Stimulated activated CD8-positive, alpha-beta memory T cell treated with anti-CD3 and anti-CD28 coated beads, Interleukin-4, amount 100 ng/mL, for 48 hours (primary cell): ENCODE measurements at places on chromosomes 2 and 18.

GRCh38 chr18:8011361-8011760, 444.2 kb downstream of the PTPRM start:
- DNase-seq, result no peak

GRCh38 chr2:199202964-199203363, 254.8 kb downstream of the SATB2 start:
- no peak for DNase-seq

- DNase-seq, result no peak
Measured at GRCh38 chr18:518081-518480, 17.6 kb upstream of the COLEC12 start.

DNA sequence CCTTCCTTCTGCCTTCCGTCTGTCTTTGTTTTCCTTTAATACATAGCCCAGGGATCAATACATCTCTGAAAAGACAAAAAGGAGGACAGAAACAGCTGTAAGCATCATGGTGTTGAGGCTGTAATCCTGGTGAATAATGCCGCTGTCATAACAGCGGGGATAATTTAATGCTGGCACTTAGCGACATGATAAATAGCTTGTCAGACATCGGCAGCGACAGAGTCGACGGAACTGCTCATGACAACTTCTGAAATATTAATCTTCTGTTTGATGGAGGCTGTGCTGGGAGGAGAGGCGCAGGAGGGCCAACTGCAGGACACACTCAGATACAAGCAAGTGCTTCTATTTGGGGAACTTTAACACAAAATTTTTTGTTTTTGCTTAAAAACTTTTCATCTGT, 602.2 kb downstream of the GALR1 start:
- DNase-seq, result no peak

DNA sequence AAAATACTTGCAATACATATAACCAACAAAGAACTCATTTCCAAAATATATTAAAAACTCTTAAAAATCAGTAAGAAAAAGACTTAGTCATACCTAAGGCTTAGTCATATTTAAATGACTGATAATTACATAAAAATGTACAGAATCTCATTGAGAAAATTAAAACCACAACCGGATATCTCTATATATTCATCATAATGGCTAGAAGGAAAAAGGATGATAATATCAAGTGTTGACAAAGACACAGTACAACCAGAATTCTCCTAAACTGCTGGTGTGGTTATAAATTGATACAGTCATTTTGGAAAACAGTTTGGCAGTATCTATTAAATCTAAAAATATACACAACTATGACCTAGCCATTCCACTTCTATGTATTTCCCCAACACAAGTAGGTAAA, 27.1 kb upstream of the IHH start:
- no peak for DNase-seq

- no peak for DNase-seq
Measured at GRCh38 chr2:46801731-46802664, 113.6 kb downstream of the MCFD2 start.

GRCh38 chr2:229301237-229301636, 30.1 kb upstream of the PID1 start:
- DNase-seq, result no peak

DNA sequence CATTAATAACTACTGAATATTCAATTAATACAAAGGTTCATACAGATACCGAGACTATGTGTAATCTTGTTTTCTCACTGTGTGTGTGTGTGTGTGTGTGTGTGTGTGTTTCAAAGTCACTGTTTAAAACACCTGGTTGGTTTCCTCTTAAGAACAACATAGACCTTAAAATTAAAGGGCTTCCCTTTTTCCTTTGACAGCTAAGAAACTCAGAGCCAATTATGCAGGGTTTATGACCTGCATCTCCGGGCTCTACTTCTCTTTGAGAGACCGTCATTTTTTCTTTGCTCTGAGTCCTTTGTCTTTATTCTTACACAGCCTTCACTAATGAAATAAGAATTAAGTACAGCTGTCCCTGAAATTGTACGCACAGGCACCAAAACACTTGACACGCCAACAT, 145.6 kb downstream of the HDAC4 start:
- no peak for DNase-seq

DNA sequence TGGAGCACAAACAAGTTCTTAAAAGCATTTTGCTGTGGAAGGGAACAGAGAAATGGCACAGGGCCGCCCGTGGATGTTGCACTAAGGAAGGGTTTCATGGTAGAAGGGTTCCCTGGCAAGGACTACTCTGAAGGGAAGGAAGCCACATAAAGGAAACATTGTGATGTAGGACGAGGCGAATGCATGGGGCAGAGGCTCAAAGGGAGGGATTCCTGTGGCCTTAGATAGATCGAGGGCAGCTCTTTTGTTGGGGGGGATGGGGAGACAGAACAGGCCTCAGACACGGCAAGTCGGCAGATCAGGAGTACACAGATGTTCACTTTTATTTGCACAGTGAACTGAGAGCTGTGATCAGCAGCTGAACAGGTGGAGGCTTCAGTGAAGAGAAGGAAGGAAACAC, 205.4 kb downstream of the SNTG2 start:
- DNase-seq, result no peak

DNA sequence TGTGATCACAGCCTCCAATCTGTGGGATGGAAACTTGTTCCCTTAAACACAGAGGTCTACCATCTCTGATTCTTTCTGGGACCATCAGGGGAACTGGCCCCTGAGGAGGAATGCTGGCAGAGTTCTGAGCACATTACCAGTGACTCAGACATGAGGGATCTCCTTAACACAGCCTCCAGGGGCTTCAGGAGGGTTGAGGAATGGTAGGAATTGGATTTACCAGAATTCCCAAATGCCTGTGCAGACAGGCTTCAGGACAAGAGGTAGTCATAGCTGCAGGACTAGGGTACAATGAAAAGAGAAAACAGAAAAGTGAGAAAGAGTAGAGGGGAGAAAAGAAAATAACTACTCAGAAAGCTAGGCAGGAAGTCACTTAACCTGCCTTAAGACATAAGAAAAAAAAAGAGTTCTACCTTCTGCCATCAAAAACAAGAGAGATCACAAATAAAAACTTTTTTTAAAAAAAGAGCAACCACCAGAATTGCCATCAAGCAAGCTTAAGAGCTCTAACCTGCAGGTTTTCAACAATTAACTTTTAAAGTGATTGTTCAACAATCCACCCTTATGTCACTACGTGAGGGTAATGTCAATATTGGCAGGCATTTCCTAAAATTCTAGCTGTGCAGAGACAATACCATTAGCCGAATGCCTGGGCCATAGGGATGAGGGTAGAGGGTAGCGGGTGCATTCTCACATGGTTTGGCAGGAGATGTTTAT, 524.4 kb downstream of the BCL11A start:
- DNase-seq, result no peak

DNA sequence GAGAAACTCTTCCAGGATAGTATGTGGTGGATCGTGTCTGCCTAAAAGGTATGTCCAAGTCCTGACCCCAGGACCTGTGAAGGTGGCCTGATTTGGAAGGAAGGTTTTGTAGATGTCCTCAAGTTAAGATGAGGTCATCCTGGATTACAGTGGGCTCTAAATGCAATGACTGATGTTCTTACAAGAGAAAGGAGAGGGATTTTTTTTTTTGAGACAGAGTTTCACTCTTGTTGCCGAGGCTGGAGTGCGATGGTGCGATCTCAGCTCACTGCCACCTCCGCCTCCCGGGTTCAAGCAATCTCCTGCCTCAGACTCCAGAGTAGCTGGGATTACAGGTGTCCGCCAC, 19.9 kb downstream of the MBP start:
- DNase-seq, result peak; percentile 17

GRCh38 chr2:130850788-130851623, 14.3 kb downstream of the ARHGEF4 start:
- DNase-seq, result no peak

- no peak for DNase-seq
Measured at GRCh38 chr2:160076914-160077313, 14.5 kb upstream of the PLA2R1 start.

DNA sequence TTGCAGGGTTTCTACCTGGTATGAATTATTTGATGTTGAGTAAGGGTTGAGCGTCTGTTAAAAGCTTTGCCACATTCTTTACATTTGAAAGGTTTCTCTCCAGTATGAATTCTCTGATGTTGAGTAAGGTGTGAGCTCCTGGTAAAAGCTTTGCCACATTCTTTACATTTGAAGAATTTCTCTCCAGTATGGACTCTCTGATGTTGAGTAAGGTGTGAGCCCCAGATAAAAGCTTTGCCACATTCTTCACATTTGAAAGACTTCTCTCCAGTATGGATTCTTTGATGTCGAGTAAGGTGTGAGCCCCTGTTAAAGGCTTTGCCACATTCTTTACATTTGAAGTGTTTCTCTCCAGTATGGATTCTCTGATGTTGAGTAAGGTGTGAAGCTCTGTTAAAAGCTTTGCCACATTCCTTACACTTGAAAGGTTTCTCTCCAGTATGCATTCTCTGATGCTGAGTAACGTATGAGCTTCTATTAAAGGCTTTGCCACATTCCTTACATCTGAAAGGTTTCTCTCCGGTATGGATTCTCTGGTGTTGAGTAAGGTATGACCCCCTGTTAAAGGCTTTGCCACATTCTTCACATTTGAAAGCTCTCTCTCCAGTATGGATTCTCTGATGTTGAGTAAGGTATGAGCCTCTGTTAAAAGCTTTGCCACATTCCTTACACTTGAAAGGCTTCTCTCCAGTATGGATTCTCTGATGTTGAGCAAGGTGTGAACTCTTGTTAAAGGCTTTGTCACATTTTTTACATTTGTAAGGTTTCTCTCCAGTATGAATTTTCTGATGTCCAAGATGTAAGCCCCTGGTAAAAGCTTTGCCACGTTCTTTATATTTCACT, 27.1 kb downstream of the ZNF519 start:
- DNase-seq, result no peak

DNA sequence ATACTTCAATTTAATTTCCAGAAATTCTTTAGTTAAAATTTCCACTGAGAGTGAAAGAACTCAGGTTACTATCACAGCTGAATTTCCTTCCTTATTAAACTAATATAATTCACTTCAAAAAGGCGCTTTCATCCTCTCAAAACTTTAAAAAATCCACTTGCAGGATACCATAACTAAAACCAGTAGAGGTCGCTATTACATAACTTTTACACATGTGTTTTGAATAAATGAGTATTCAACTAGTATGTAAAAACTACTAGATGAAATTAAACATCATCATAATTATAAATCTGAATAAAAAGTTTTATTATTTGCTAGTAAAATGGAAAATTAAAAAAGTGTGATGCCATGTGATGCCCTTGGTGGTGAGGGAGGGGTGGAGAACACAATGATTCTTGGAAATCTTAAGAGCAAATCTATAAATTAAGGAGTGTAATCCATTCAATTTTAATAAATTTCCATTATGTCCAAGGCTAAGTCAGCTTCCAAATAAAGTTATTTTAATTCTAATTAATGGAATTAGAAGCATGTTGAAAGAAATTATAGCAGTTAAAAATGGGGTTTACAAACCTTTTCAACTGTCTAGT, 61.4 kb downstream of the SOS1 start:
- DNase-seq, result no peak

GRCh38 chr2:103008586-103008985, 246.8 kb downstream of the TMEM182 start:
- no peak for DNase-seq

DNA sequence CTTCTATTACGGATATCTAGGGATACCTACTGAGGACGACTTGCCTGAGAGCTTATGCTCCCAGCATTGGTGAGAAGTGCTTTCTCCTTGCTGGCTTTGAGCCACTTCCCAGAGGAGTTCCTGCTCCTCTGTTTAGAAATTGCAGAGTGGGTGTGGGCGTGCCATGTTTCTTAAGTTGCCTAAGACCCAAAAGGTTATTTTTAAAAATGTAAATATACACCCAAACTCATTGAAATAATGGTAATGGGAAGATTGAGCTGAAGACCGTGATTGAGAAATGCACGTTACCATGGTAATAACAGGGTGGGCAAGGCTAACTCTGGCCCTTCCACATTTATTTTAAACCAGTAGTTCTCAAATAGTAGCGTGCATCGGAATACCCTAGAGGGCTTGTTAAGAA, 17.2 kb upstream of the TMEM200C start:
- DNase-seq, result no peak

DNA sequence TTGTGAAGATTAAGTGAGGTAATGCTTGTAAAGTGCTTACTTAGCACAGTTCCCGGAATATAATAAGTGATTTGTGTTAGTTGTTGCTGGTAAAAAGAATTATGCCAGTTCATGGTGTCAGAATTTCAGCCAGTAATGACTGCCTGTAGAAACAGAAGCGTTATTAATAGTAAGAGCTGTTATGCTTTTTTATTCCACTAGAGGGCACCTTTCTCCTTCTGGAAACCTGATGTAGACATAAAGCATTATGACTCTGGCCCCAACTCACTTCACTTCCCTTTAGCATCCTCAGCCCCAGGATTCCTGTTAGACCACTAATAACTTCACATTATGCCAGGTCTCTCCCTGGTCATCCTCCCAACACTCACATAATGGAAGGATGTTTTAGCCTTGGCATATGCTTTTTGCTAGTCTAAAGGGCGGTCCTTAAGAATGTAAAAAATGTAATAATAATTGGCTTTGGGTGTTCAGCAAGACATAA, 34.9 kb downstream of the C18orf54 start:
- DNase-seq, result no peak

GRCh38 chr18:45654677-45655076, 39.4 kb downstream of the SLC14A2 start:
- DNase-seq, result no peak

DNA sequence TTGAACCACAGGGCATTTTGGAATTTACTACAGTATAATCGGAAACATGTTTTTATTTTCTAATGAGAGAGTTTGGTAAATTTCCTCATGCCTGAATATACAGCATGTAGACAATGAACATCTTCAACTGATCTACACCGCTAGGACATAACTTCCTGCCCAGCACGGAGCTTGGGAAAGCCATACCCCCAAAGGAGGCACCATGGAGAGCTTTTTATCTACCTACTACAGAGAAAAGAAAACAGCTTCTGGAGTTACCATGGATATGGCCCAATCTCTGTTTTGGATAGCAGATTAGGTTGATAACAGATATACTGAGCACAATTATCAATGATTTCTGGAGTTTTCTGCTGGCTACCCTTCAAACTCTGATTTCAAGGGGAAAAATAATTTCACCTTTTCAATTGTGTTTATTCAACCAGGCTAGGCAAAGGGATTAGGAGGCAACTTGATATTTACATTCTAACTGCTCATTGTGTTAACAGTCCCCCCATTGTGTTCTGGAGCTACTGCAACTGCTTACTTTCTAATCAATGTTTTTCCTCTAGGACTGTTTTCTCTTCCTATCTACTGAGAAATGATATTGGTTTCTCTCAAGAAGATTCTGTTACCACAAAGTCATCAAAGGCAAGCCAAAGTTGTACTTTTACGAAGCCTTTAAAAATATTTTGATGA, 123.0 kb upstream of the ARHGAP28 start:
- DNase-seq, result no peak

DNA sequence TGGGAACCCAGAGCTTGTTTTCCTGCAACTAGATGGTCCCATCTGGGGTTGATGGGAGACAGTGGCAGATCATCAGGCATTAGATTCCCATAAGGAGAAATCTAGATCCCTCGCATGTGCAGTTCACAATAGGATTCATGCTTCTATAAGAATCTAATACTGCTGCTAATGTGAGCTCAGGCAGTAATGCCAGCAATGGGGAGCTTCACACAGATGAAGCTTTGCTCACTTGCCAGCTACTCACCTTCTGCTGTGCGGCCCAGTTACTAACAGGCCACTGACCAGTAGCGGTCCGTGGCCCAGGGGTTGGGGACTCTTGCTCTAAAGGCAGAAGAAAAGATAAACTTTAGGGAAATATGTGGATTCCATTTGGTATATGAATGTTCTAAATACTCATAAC, 192.9 kb downstream of the AFF3 start:
- DNase-seq, result no peak
